ENCODE measurements at places on chromosomes 4 and X.
A peak's percentile ranks its signal among the peaks of the same experiment; 100 is the strongest.

GRCh38 chr4:122819708-122820449, 6.8 kb upstream of the FGF2 start:
- no peak for DNase-seq

GRCh38 chr4:16672421-16672820, 226.0 kb downstream of the LDB2 start:
- DNase-seq = no peak

DNA sequence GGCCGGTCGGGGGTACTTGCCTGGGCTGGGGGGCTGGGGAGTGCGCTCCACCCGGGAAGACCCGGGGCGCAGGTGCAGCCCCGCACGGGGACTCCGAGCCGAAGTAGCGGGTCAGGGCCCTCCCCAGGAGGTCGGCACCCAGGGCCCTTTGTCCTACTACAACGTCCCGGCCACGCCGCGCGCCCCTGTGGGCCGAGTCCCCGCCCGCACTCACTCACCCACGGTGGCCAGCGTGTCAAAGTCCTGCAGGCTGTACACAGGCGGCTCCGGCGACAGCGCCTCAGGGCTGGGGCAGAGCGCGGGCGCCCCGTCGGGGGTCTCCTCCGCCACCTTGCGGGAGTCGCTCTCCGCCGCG, 602 bp downstream of the PRKX start:
- DNase-seq = peak; percentile 1

DNA sequence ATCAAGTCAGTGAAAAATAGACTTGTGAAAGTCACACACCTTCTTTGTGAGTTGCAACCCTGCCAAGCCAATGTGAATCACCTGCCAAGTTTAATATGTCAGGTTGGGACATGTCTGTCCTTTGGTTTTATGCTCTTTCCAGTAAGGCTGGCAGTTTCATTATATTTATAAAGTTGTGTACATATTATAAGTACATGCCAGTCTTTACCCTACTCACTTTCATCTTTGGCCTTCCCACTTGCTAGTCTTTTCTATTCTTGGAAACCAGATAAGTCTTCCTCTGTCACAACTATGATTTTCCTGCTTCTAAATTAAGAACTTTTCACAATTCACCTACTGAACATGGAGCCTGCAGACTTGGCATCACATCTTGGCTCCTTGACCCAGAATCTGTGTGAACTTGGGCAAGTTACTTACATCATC, 680.7 kb upstream of the BOD1L1 start:
- no peak for DNase-seq

DNA sequence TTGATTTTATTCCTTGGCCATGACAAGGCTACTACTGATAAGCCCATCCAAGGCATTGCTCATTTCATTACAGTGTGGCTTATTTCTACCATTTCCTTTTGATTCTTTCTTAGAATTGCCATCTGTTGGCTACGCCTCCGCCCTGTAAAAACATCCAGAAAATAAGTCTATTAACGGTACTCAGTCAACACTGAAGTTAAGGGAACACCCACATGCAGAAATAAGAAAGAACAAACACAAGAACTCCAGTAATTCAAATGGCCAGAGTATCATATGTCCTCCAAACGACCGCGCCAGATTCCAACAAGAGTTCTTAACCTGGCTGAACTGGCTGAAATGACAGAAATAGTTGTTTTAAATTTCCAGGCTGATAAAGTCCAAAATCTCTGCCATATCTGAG, 90.3 kb downstream of the CXXC4 start:
- DNase-seq = no peak

- no peak for DNase-seq
Observed at GRCh38 chr4:7094916-7095315, 27.1 kb upstream of the GRPEL1 start.

- no peak for DNase-seq
Observed at GRCh38 chr4:113636438-113636818, 125.1 kb downstream of the CAMK2D start.

GRCh38 chrX:12206413-12206812, 68.1 kb downstream of the FRMPD4 start:
- no peak for DNase-seq

DNA sequence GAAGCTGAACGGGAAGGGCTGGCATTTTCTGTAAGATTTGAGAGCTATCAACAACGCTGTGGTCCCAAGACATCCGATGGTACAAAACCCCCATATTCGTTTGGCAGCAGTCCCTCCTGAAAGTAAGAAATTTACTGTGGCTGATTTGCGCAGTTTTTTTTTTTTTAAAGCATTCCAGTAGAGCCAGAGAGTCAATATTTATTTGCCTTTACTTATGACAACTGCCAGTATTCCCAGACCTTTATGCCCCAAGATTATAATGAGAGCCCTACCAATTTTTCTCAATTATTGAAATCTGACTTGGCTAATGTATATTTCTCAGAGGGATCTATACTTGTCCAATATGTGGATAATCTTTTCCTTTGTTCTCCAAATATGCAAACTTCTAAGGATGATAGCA, 157.5 kb upstream of the SPIN4 start:
- DNase-seq = no peak

- no peak for DNase-seq
Observed at GRCh38 chrX:73262991-73263390, 48.3 kb upstream of the NAP1L2 start.

DNA sequence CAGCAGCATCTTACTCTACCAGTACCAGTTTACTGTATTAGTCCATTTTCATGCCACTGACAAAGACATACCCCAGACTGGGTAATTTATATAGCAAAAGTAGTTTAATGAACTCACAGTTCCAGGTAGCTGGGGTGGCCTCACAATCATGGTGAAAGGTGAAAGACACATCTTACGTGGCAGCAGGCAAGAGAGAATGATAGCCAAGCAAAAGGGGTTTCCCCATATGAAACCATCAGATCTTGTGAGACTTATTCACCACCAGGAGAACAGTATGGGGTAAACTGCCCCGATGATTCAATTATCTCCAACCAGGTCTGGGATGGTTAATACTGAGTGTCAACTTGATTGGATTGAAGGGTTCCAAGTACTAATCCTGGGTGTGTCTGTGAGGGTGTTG, 69.3 kb downstream of the YIPF6 start:
- DNase-seq = no peak

GRCh38 chr4:100872811-100873210, 355.0 kb upstream of the EMCN start:
- no peak for DNase-seq

- no peak for DNase-seq
Observed at GRCh38 chr4:55491486-55491885, 55.2 kb downstream of the CLOCK start.

GRCh38 chrX:45788315-45788714, 587.6 kb upstream of the DIPK2B start:
- no peak for DNase-seq

DNA sequence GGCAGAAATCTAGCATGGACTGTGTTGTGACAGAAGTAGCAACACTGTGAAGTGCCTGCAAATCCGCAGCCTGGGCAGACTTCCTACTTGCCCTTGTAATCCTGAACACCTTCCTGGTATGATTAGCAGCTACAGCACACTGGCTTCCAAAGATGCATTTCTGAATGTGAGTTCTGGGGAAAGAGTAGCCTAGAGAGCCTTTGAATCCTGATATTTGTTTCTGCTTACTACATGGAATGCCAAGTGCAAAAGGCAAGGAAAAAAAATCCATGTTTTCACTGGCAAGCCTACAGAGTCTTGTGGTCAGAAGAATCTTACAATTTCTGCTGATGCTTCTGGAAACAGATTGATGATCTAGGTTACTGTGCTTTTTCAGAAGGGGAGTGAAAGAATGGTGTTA, 223.7 kb downstream of the COL25A1 start:
- DNase-seq = no peak

DNA sequence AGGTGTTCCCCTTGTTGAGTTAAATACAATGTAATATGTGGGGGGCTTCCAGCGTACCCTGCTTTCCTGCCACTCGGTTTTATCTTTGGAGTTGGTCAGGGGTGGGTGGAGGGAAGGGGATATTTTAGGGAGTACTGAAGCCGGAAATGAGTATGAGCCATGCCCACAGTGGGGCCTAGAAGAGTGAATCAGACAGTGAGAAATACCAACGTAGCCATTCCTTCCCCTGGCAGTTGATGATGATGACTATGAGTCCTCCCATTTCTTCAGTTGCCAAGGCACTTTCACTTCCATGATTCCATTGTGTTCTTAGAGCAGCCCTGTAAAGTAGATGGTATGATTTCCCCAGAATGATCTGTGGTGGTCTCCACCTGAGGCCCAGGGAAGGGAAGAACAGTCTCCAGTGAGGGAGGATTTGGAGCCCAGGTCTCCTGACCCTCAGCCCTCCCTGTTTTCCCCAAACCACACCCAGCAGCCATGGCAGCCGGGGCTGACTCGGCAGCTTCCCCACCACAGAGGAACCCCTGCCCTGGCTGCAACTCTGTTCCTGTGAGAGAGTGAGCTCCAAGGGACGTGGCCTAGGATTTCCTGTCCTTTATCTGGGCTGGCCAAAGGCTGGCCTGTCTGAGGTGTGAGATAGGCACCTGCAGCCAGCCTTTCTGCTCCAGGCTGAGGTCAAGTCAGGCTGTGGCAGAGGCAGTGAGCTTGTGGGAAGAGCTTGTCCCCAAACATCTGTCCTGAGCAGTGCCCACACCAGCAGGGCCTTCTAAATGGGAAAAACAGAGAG, 52.7 kb downstream of the STARD8 start:
- DNase-seq = no peak

DNA sequence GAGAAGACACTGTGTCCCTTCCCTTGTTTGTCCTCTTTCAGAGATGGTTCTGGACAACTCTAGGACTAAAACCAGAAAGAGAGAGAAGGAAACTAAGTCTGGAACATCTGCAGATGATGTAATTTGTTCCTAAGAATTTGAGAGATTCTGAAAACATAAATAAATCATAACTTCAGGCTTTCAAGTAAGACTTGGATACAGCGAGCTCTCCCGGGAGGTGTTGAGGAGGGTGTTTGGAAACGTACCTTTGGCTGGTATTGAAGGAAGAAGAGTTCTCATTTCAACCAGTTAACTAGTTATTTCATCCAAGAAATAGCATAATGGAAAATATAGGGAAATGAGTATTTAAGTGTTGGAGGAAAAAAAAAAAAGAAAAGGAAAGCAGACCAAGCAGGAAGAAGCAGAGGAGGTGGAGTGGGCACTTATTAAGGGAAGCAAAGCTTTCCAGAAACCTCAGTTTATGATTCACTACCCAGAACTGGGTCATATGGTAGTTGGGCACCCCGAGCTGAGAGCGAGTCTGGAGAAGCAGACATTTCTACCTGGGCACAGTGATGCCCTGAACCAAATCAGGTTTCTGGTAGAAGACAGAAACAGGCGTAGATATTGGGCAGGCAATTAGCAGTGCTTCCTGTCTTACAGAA, 26.9 kb downstream of the CCNG2 start:
- DNase-seq = no peak

- no peak for DNase-seq
Observed at GRCh38 chrX:75673468-75673867, 111.6 kb downstream of the MAGEE2 start.

DNA sequence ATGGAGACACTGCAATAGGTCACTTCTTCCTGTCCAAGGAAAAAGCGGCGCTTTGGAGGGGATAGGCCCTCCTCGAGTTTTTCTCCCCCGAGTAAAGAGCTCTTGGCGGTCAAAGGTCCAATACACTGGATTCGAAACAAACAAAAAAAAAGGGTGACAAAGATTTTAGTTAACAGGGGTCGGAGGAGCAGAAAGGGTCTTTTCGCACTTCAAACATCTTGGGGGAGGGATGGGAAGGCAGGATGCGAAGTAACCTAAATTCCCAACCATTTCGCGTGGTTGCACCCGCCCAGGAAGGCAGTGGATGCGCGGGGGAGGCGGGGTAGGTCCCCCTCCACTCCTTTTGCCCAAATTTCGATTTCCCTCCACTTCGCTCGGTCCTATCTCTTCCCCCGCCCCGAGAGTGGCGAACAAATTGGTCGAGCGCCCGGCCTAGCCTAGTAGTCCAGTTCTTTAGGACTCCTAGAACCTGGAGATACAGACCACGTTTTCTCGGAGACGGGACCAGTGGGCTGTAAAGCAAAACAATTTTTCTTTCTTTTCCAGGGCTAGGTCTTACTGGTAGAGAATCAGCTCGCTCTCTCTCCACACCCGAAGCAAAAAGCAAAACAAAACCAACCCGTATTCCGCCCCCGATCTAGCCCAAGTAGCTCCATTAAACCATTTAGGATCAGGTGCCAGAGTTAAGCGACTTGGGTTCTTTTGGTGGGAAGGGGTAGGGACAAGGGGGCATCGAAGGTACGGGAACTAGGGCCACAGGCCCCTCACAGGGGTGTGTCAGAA, 2.0 kb upstream of the STAG2 start:
- no peak for DNase-seq

- DNase-seq = no peak
Observed at GRCh38 chrX:10377427-10377826, 220.7 kb downstream of the CLCN4 start.

DNA sequence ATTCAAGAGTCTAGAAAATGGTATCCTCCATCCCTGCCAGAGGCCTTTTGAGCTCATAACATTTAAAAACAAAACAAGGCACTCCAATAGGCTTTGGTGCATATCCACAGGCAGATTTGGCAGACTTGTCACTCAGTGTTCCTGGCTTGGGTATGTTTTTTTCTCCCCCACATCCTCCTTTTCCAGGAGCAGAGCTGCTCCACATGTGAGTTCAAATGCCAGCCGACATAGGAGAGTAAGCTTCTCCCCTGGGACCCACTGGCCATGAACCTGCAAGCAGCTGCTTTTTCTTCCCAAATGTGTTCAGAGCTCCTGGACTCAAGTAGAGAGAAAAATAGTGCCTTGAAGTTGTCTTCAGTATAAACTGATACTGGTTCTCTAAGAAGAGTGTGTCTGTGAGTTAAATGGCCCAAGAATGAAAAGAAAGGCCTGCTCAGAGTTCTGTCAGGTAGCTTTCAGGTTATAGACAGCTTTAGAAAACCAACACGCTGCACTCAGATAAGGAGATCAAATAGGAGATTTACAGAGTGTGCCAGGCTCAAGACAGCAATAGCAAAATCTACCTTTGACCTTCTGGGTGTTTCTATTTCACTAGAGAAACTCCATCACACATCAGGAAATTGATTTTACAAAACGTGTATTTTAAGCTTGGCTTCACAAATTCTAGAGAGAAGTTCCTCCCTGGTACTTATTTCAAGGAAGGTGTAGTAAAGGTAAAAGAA, 162.5 kb upstream of the GALNT7 start:
- no peak for DNase-seq

DNA sequence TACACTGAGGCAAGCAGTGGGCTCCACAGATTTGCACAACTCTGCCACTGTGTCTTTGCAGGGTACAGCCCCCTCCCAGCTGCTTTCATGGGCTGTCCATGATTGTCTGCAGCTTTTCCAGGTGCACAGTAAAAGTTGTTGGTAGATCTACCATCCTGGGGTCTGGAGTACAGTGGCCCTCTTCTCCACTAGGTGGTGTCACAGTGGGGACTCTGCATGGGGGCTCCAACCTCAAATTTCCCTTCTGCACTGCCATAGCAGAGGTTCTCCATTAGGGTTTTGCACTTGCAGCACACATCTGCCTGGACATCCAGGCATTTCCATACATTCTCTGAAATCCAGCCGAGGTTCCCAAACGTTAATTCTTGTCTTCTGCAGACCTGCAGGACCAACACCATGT, 1002.3 kb downstream of the FAM133A start:
- DNase-seq = no peak

DNA sequence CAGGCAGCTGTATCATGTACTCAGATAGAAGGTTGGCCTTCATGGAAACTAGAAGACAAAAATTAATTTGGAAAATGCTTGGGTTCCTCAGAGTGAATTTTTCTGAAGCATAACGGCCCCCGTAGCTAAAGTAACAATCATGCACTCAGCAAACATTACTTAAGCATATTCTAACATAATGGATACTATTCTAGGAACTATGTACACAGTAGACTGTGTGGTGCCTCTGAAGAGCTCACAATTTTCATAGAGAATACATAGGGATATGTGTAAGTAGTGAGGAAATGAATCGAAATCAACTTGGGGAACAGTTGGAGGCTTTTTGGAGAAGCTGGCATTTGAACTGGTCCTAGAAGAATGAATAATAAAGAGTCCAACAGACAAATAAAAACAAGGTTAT, 1045.0 kb downstream of the GLUD2 start:
- no peak for DNase-seq
